Right lung (tissue), 10 donors: ENCODE measurements at places on chromosomes 7 and 10.

GRCh38 chr10:132774181-132774901, 11.6 kb downstream of the NKX6-2 start:
- no peak for DNase-seq

GRCh38 chr10:86580521-86580891, 58.9 kb upstream of the WAPL start:
- DNase-seq = no peak

- no peak for DNase-seq
Measured at GRCh38 chr7:47887016-47887640, 61.1 kb downstream of the PKD1L1 start.

DNA sequence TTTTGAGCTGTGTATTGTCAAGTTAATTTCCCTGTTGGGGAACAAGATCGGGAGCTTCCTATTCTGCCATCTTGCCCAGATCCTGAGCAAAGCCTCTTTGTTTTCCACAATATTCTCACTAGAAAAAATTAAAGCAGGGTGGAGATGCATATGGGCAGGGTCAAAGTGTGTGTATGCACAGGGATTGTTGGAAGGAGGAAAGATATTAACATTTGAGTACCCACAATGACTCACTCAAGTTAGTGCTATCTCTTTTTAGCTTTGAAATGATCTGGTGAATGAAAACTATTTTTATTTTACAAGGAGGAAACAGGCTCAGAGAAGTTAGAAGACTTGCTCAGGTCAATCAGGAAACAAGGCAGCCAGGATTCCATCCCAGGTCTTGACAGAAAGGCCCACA, 6.7 kb upstream of the BTBD16 start:
- DNase-seq = no peak

GRCh38 chr10:122471531-122472177, 10.3 kb downstream of the HTRA1 start:
- no peak for DNase-seq

DNA sequence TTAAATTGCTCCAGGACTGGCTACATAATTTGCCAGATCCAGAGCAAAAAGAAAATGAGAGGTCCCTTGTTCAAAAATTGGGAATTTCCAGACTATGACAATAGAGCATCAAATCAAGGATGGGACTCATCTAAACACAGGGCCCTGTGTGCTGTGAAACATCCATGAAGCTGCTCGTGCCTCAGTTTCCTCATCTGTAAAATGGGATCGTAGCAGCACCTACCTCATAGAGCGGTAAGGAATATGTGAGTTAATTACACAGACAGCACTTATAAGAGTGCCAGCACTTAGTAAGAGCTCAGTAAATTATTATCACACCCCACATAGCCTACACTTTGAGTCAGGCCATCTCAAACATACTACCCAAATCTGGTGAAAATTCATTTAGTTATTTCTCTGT, 135.9 kb upstream of the RHEB start:
- no peak for DNase-seq
